ENCODE measurements at places on chromosomes 12 and 14.

DNA sequence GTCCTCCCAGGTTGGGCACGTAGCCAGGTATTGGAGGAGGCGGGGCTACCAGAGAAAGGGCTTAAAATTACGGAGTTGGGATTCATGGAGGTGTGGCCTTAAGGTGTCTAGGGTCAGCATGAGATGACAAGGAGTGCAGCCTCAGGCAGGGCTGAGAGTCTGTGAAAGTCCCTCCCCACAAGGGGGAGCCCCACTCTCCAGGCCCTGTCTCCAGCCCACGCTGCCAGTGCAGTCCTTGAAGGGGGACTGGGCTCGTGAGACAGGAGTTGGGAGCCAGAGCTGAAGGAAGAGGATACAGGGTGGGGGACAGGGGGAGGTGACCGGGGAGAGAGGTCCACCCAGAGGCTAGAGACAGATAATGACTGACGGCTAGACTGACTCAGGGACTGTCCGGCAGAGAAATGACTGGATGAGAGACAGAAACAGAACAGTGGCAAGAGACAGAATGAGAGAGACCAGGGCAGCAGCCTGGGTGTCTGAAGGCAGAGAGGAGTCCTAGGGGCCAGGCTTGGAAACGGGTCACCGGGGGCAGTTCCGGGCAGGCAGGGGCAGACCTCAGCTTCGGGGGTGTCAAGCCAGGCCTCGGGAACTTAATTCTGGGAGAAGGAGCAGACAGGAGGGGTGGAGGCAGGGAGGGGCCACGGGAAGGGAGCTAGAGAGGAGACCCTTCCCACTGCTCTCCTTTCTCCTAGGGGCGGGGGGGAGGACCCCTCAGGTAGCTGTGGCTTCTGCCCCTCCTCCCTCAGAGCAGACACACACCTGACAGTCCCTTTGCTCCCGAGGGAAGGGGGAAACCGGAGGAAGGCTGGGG lies 970 bp downstream of the CDH24 start:
- DNase-seq, result no peak

DNA sequence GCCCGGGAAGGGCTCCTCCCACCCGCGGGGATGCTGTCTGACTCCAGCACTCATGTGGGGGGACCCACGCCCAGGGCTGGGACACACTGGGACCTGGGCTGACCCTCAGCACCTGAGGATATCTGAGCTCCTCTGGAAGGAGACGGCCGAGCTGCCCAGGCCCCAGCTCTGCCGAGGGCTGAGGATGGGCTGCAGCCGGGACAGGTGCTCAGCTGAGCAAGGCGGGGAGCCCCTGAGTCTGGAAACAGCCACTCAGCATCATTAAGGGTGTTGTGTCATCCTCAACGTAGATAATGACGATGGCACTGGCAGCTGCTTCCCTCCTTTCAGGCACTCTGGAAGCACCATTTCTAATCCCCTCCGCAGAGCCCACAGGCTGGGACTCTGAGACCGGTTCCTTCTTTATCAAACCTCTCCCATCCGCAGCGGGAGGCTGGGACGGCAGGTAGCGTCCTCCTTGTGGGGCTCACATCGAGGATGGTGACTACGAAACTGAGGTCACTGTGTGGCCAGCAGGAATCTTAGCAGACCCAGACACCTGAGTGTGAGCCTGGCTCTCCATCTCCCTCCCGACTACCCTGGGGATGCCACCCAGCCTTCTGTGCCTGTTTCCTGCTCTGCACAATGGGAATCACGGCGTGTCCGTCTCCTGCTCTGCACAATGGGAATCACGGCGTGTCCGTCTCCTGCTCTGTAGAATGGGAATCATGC lies 26.7 kb upstream of the SFSWAP start:
- DNase-seq, result no peak

DNA sequence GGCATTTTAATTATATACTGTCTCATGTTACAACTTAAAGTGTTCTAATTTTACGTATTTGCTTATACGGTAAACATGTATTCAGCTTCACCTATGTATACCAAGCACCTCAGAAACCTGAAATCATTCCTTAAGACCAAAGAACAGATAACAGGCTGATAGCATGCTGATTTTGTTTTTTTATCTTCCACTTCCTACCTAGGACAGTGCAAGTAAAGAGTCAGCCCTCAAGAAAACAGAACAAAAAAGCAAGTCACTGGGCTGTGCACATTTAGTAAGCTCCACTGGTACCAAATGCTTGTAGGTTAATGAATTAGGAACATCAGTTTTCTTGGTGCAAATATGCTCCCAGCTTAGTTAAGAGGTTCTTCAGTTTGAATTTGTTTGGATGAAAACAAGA lies 611.3 kb downstream of the VRK1 start:
- DNase-seq, result no peak

- no peak for DNase-seq
These were observed 579.0 kb downstream of the LRFN5 start for GRCh38 chr14:42185718-42186117.

DNA sequence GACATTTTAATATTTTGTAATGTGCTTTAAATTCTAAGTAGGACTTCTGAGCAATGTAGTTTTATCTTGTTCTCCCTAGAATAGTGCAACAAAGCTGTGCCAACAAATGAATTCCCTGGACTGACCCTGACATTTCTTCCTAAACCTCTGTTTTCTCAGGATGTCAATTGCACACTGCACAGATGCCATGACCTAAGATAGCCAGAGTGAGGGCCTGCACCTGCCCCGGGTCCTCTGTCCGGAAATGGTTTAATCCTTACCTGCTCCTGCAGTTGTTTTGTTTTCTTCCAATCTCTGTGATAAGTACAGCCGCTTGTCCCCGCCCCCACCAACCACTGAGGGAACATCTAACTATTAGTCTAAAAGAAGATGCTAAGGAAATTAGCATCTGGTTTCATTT lies 831.5 kb downstream of the GALC start:
- no peak for DNase-seq

DNA sequence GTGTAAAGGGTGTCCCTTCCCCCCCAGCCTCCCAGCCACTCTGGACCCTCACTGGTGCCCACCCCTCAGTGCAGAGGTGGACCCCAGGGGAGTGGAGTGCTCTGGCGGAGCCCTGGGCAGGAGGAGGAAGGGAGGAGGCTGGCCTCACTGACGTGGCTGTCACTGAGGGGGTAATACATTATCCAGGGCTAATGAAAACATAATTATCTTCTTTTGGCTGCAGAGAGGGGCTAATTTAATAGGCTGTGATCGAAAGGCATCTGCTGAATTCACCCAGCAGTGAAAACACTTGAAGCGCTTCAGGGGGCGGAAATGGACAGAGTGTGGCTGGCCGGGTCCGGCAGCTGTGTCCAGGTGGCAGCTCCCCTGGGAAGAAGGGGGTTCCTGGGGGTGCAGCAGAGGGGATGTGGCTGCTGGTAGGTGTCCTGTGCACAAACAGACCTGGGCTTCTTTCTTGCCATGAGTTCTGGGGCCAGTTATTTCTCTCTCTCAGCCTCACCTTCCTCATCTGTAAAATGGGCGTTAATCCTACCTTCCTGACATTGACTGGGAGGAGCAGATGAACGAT lies 3.7 kb upstream of the NOS1 start:
- no peak for DNase-seq

- DNase-seq, result no peak
These were observed at the start of gene USP44 for GRCh38 chr12:95551305-95551704. TSS of gene USP44 (minus strand) at chr12:95551476. CDS start at chr12:95534256, 17,220 bp downstream.

DNA sequence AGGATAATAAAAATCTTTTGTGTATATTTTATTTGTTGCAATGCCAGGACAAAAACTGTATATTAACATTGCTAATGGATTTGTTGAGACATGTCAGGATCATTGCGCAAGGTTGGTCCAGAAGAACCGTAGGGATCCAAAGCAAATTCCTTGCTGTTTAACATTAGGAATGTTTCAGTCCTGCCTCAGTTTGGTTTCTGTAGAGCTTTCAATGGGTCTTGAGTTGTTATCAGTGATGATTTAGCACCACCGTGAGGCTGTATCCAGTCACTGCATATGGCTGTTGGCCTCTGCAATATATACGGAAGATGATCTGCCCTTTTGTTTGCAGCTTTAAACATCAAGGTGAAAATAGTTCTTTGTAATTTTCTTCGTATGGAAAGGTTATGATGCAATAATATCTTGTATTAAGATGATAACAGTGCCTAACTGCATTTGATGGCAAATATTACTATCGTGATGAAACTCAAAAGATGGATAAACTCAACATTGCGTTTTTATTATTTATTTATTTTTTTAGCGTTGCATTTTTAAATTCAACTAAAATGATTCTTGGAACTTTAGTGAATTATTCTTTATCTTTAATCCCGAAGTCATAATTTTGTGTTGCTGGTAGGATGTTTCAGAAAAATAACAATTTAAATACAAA lies 231.2 kb downstream of the AKAP6 start:
- DNase-seq, result peak; percentile 50

DNA sequence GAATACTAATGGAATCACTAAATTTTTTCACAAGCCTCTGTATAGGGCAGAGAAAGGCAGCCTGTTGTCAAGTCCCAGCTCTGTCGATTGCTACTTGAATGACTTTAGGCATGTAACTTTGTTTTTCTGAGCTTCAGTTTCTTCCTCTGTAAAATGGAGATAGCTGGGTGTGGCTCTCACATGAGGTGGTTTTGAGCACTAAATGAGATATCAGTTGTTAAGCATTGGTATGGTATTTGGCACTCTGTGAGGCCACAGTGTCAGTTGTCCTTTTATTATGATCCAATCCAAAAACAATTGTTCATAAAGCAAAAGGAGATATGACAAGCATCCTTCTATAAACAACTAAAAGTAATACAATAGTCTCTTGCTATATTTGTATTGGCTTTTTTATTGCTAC lies 120.6 kb downstream of the DUSP6 start:
- no peak for DNase-seq

GRCh38 chr14:86179980-86180379 lies 650.0 kb downstream of the FLRT2 start:
- DNase-seq, result no peak

GRCh38 chr14:92513204-92513965 lies at the start of gene RIN3:
TSS of gene RIN3 (plus strand) at chr14:92513781. CDS start at chr14:92513933, 152 bp downstream.
- DNase-seq, result no peak

- peak; percentile 35 for DNase-seq
These were observed 17.4 kb upstream of the FLVCR2 start for GRCh38 chr14:75561013-75561432.

GRCh38 chr12:6767353-6768319 lies 1.5 kb downstream of the PTMS start:
- DNase-seq, result no peak

DNA sequence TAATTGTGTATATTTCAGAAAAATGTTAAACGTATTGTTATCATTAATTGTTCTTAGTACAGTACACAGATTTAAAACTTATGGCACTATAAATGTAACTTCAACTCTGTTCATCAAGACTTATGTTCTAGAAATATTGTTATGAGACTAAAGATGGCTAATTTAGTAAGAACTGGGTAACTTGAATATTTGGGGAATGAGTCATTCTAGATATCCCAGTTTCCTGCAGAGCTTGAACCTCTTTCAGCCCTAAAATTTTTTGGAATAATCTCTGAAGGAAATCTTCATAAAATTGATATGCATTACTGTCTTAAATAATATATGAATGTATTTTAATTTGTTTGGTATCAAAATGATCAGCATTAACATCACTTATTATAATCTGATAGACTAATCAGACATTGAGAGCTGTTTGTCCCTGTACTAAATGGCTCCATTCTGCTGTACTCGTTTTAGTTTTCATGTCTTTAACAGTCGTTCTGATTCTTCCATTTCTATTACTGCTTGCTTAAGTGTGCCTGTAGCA lies 87.1 kb downstream of the VEZT start:
- DNase-seq, result no peak

DNA sequence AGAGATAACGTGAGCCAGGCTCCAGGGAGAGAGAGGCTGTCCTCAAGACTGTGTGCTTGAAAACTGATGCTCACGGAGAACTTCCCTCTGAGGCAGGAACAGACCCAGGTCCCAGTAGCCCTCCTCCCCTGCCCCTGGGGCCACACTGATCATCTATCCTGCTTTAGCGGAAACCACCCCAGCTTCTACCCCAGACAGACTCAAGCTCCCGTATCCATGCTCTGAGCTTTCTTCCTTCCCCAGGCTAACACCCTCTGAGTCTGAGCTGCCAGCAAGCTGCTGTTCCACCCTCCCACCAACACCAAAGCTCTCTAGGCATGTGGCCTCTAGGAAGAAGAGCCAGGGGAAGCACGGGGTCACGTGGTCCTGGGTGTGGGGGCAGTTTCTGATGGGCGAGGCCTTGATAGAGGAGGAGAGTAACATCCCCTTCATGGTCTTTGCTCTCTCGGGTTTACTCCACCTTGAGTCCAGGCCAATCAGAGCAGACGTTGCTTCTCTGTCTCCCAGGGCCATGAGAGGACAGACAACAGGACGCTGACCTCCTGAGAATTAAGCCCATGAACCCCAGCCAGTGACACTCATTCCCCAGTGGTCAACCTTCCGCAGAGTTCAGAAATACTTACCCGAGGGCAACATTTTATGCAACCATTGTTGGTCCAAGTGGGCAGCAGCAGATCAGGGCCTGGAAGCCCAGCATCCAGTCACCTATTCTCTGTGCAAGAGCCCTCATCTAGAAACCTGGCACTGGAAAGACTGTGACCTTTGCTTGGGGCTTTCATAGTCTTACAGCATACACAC lies 1.4 kb downstream of the PCK2 start:
- peak; percentile 16 for DNase-seq

DNA sequence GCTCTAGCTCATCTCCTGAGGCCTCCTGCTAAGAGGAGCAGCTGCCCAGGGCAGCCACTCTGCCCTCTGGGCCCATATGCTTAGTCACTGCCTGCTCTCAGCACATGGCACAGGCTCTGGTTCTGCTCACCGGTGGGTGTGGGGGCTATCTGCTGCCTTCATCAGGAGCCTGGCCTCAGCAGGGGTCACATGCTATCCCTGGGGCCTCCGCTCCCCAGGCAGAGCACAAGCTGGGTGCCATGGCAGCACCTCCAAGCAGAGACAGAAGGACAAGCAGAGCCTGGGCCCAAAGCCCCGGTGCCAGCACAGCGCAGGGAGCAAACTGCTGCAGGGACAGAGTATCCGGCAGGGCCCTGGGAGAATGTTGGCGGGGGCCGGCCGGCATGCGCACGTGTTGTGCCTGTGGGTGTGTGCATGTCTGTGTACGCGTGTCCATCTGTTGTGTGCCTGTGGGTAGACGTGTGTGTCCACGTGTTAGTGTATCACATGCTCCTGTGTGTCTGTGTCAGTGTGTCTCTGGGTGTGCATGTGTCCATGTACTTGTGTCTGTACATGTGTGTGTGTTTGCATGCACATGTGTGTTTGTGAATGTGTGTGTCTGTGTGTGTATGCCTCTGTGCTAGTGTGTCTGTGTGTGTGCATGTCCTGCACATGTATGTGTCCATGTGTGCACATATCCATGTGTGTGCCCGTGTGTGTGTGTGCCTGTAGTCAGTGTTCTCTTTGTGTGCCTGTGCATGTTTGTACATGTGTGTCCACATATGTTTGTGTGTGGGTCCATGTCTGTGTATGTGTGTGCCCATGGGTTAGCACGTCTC lies 326.9 kb downstream of the TMEM121 start:
- no peak for DNase-seq

Measured in hypothalamus (tissue), 51 donors.